ENCODE measurements at places on chromosomes 6 and 20.

GRCh38 chr6:158674342-158675131 is 24.7 kb downstream of the SYTL3 start:
- no peak for DNase-seq

DNA sequence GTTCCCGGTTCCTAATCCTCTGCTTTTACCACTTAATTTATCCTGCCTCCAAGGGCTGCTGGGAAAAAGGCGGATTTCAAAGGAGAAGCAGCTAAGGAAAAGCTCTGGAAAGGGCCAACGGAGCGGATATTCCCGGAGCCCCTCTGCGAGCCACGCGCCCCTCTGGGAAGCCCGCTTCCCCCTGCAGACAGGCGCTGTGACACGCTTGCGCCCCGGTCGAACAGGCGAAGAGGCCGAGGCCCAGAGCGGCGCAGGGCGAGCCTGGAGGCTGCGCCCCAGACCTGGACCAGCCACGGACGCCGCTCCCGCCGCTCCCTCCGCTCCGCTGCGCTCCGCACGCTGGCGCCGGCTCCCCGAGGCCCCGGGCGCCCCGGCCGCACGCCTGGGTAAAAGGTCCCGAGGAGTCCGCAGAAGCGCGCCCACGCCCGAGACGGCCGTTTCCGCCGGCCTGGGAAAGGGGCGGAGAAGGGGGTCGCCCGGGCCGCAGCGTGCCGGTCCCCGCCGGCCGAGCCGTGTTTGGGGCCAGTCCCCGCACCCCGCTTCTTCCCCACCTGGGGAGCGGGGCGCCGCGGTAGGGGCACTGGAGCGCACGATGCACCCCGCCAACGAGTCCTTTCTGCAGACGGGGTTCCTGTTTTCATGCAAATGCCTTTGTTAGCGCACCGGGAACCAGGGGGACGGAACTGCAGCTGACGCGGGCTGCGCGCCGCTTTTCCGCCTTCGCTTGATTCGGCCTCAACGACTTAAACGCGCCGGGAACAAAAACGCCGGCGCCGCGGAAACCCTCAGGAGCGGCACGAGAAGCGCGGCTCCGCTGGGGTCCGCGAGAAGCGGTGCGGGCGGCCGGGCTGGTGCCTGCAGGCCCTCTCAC is 91.9 kb upstream of the SIRPA start:
- peak; percentile 84 for DNase-seq

- DNase-seq: peak; percentile 65
These were observed at the start of gene OPRL1 for GRCh38 chr20:64080013-64080812. Gene OPRL1 (plus strand): TSS chr20:64080082. CDS start chr20:64092721, 12,639 bp downstream.

- no peak for DNase-seq
These were observed 74.6 kb downstream of the AIG1 start for GRCh38 chr6:143135325-143135724.

GRCh38 chr20:51394706-51395105 is 147.8 kb downstream of the NFATC2 start:
- DNase-seq: no peak

GRCh38 chr6:13993416-13993815 is 68.7 kb downstream of the RNF182 start:
- no peak for DNase-seq

DNA sequence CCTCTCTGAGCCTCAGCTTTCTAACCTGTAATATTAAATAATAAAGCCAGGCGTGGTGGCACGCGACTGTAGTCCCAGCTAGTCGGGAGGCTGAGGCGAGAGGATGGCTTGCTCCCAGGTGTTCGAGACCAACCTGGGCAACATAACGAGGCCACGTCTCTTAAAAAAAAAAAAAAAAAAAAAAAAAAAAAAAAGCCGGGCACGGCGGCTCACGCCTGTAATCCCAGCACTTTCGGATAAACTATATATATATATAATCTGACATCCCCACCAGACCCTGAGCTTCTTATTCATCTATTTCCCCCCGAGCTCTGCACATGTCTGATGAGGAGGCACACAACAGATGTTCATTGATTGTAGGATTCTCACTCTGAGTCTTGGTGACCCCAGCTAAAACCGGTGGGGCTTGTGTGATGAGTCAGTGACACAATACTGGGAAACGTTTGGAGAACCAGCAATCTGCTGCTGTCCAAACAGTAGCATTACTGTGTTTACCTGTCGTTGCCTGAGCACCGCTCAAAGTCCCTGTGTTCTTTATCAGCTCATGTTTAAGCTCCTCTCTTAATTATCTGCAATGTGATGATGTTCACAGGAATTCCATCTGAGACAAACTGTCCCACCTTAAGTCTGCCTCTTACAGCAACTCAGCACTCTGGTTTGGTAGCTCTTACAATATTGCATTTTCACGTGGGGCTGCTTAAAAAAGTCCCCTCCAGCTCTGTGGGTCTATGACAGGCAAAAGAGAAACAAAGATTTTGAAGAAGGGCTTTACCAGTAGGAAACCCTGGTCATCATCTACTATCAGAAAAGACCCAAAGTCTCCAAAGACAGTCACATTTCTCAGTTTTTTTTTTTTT is 1.0 kb upstream of the SPATA2 start:
- DNase-seq: peak; percentile 58

- peak; percentile 25 for DNase-seq
These were observed 14.9 kb upstream of the PPARD start for GRCh38 chr6:35327349-35328027.

DNA sequence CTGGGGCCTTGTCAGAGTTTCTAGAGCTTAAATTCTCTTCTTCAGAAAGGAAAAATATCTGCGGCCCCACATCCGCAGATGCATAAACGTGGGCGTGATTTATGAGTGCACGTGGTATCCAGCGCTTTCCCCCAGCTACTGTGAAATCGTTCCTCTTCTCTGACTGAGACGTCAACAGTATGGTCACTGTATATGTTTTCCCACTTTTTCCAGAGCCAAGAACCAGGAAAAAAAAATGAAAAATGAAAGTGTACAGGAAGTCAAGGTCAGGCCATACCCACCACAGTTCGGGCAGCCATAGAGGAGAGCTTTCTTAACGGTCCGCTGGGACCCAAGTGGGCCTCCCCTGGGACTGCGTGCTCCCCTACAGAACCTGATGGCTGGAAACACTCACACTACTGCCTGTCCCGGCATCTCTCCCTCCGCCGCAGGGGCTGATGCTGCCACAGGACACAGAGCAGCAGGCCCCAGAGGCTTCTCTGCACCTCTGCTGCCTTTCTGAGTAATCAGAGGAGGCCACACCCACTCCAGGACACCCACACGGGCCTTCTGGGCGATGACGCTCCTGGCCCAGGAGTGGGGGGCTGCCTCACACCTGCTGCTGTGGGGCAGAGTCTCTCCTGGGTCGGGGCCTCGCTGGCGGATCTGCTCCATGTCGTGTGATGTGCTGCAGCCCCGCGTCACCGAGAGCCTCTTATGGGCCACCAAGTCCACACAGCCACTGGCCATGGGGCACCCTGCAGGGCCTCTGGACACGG is 16.4 kb upstream of the STX16 start:
- DNase-seq: peak; percentile 60

DNA sequence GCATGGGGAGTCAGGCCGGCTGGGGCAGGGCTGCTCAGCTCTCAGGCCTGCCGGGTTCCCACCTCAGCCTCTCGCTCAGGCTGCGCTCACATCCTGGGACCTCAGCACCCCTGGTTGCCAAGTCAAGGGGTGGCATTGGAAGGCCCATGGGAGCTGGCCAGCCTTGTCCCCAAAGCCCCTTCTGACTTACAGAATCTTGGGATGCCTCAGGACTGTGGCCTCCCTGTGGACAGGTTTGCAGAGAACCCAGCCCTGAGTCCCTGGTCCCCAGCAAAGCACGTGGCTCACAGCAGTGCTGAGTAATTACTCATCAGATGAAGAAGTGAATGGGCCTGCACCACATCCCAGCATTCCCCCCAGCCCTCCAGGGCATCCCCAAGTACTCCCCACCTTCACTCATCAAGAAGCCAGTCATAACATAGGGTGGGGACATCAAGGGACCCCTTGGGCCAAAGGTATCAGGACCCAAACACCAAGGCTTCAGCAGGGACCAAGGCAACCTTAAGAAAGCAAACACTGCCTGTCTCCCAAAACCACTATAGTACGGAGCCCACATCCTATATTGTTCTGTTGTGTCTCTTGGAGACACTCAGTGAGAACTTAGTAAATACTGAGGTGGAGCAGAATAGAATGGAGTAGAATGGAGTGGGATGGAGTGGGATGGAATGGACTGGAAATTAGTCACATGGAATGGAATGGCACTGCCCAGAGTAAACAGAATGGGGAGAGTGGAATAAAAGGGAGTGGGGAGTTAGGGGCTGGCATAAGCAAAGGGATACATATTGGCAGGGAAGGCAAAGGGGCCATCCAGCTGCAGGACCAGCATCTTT is 3.6 kb downstream of the PGC start:
- DNase-seq: no peak

DNA sequence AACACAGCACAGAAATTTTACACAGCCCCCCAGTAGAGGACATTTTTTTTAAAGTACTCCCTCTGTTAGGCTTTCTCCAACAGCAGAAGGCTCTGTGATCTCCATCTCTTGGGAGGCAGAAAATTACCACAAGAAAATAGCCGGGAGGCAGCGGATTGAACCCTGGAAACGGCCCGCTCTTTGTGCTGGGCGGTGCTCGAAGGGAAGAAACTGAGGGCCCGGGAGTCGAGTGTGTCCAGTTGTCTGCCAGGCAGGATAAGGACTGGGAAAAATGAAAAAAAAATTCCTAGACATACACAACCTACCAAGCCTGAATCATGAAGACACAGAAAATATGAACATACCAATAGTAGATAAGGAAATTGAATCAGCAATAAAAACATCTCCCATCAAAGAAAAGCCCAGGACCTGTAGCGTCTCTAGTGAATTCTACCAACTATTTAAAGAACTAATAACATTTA is 31.5 kb downstream of the POM121L2 start:
- no peak for DNase-seq

DNA sequence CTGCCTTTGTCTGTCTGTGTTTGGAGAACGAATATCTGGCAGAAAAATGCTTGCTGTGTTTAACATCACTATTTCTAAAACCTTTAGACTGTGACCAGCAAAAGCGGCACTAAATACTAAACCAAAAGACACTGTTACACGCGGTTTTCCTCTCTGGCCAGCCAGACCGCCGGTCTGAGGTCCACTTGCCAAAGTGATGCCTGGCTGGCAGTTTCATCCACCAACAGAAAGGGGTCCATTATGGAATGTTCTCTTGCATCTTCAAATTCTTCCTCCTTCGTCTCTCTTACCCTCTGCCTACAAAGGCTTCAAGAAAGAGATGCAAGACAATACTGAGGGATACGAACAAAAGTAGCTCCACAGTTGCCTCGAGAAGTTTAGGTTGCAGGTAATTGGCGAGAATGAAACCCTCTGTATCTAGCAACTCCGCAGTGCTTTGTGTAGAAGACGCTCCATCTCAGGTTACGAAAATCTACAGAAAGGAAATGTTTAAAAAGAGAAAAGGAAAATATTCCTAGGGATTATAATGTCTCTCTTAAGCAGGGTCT is 176.6 kb downstream of the TRIM27 start:
- no peak for DNase-seq

DNA sequence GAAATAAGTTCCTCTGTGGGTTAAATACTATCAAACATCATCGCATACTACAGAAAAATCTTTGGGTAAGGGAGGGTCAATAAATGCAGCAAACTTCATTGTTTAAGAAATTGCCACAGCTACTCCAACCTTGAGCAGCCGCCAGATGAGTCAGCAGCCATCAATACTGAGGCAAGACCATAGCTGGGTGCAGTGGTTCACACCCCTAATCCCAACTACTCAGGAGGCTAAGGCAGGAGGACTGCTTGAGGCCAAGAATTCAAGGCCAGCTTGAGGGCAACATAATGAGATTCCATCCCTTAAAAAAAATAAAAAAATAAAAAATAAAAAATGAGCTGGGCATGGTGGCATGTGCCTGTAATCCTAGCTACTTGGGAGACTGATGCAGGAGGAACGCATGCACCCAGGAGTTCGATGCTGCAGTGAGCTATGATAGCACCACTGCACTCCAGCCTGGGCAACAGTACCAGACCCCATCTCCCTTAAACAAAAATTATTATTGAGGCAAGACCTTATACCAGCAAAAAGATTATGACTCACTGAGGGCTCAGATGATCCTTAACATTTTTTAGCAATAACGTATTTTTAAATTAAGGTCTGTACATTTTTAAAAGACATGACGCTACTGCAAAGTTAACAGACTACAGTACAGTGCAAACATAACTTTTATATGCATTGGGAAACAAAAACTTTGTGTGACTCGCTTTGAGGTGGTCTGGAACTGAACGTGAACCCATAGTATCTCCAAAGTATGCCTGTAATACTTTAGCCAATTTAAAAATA is 8.8 kb downstream of the SRPK1 start:
- DNase-seq: no peak

DNA sequence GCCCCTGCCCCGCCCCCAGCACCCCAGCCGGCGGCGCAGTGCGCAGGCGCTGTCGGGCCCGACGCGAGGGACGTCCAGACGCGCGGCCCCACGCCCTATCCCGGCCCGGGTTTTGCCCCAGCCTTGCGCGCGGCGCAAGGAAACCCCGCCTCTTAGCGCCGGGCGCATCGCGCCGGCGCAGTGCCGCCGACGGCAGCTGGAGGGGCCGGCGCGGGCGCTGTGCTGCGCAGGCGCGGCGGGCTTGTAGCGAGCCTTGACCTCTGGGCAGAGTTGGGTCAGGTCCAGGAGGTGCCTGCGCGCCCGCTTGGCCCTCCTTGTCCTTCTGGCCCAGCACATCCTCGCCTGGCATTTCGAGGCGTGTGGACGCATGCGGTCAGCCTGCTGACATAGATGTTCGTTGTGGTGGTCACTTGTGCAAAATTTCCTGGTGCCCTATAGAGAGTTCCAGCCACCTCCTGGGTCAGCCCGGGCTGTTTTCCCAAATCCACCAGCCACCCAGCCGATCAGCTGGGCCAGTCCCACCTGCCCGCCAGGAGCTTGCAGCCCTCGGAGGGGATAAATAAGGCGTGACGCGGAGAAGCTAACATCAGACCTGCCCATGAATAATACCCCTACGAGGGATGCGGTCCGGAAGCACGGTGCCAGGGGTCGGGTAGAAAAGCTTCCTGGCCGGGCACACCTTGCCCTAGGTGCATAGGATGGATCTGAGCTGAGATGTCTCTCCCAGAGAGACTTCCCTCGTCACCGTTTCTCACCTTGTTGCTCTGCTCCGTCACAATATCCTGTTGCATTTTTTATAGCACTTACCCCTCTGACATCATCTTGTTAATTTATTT is 428 bp upstream of the PRELID3B start:
- DNase-seq: peak; percentile 90

DNA sequence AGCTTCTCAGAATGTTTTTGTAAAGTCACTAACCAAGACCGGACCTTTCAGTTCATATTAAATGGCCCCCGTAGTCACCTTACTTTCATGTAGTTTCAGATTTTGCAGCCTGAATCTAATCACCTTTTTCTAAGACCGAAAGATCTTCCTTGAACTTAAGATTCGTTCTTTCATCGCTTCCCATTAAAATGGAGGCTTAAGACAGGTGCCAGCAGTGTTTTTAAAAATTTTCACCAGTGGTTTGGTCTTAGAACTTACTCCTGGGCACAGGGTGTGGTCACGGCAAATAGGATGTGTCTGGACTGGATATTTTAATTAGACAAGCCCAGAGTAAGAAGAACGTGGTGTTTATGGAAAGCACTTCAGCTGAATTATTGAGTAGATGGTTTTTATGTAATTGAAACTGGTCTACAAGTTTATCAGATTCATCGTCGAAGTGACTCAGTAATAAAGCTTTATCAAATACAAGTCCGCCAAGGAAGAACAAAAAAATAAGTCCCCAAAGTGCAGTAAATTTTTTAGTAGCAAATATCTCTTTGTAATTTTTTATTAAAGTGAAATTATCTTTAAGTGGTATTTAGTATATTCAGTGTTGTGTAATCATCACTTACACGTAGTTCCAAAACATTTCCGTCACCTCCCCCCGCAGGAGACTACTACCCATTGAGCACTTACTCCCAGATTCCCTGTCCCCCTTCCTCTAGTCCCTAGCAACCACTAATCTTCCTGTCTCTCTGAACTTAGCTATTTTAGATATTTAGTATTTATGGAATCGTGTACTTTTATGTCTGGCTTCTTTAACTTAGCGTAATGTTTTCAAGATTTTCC is 868 bp downstream of the SRSF3 start:
- DNase-seq: peak; percentile 52

All from right kidney (tissue), 9 donors.